Suprapubic skin (tissue), 4 donors: ENCODE measurements at places on chromosomes 6 and 20. TPM values are rescaled to one million over a fixed set of nuclear protein-coding genes. Genes with fewer than 3 reads are reported as not detected.

PROCR gene
- total RNA-seq, result 25.0 TPM

IGF2R gene
- 137 TPM for total RNA-seq

- no peak for DNase-seq
- H3K27me3 ChIP-seq, result no peaks in the 10 kb centered on the region
- no peaks in the 10 kb centered on the region for H3K36me3 ChIP-seq
- no peak overlapping the region for H3K4me3 ChIP-seq
- peaks cover 4% of the 10 kb centered on the region for H3K4me1 ChIP-seq
Measured at GRCh38 chr6:9523462-9523861, 891.4 kb downstream of the TFAP2A start.

HLA-DOA gene
- total RNA-seq, result 14.3 TPM

- peaks cover 15% of the 10 kb centered on the region for H3K4me1 ChIP-seq
- DNase-seq, result no peak
- H3K36me3 ChIP-seq, result no peaks in the 10 kb centered on the region
Measured at GRCh38 chr6:44650947-44651346, 263.4 kb downstream of the CDC5L start.

F13A1 gene
- total RNA-seq, result 9.7 TPM

SLC2A10 gene
- total RNA-seq, result 8.1 TPM

VSTM2L gene
- 0.78 TPM for total RNA-seq

PKHD1 gene
- 0.32 TPM for total RNA-seq

DNA sequence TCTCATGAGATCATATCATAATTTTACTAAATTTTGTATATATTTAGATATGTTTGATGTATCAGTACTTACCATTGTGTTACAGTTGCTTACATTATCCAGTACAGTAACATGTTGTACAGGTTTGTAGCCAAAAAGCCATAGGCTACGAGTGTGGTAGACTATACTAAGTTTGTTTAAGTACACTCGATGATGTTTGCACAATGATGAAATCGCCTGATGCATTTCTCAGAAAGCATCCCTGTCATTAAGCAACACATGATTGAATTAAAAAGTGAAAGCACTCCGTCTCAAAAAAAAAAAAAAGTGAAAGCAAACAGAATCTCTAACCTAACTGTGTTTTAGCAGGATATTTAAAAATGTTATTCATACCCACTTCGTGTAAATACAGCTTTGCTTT lies 104.9 kb upstream of the TFAP2D start:
- no peaks in the 10 kb centered on the region for H3K27me3 ChIP-seq
- no peaks in the 10 kb centered on the region for H3K4me1 ChIP-seq
- no peak for DNase-seq

- H3K36me3 ChIP-seq, result no peaks in the 10 kb centered on the region
- H3K27me3 ChIP-seq, result peaks cover 24% of the 10 kb centered on the region
Measured at GRCh38 chr20:62646851-62647520, 4.7 kb downstream of the SLCO4A1 start.

MTCH1 gene
- 220 TPM for total RNA-seq

GRCh38 chr6:136067731-136068341 lies 182.3 kb downstream of the MTFR2 start:
- H3K27me3 ChIP-seq, result no peaks in the 10 kb centered on the region
- no peak overlapping the region for H3K27ac ChIP-seq
- no peaks in the 10 kb centered on the region for H3K36me3 ChIP-seq
- no peak for DNase-seq

- H3K4me1 ChIP-seq, result peaks cover 54% of the 10 kb centered on the region
- H3K27me3 ChIP-seq, result no peaks in the 10 kb centered on the region
- H3K4me3 ChIP-seq, result no peak overlapping the region
Measured at GRCh38 chr6:35028781-35029769, 112.1 kb downstream of the TCP11 start.

GRCh38 chr6:168035661-168036545 lies 38.4 kb downstream of the KIF25 start:
- peak overlapping the region; percentile 79 for H3K27ac ChIP-seq
- no peaks in the 10 kb centered on the region for H3K27me3 ChIP-seq
- H3K4me1 ChIP-seq, result peaks cover 33% of the 10 kb centered on the region
- DNase-seq, result peak; percentile 77

DNA sequence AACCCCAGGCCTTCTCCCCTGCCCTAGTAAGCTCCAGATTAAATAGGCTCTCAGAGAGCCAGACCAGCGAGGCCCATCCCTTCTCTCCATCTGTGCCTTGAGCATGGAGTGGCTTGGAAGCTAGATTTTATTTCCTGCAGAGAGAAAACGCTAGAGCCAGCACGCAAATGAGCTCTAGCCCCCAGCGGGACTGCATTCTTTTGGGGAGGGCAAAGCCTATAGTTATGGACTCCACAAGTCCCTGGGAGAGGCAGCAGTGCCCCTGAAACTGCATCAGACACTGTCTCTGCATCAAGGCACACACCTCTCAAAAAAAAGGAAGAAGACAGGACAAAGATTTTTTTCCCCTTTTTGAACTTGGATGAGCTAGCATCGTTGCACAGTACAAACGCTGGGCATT lies 15.8 kb downstream of the FOXF2 start:
- no peaks in the 10 kb centered on the region for H3K36me3 ChIP-seq
- no peak overlapping the region for H3K27ac ChIP-seq
- H3K27me3 ChIP-seq, result peaks cover 28% of the 10 kb centered on the region
- no peak overlapping the region for H3K4me3 ChIP-seq
- no peaks in the 10 kb centered on the region for H3K4me1 ChIP-seq

DNA sequence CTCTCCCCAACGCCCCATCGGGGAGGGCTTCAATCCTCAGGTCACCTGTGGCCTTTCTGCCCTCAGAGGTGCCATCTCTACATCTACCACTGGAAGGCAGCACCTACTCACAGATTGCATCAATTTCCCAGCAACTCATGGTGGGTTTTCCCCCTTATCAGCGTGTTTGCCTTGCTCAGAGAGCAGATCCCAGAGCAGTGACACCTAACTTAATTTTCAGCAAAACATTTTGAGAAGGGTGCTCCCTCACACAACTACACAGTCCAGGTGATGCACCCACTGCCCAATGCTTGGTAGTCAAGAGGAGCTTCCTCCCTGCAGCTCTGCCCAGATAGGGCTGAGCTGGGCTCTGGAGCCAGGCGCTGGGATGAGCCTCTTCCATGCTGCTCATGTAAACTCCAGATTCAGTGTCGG lies 48.2 kb downstream of the PLG start:
- no peak overlapping the region for H3K27ac ChIP-seq
- no peak overlapping the region for H3K4me3 ChIP-seq
- no peaks in the 10 kb centered on the region for H3K36me3 ChIP-seq
- no peaks in the 10 kb centered on the region for H3K27me3 ChIP-seq

BLTP3A gene
- 9.0 TPM for total RNA-seq

SLC13A3 gene
- 2.3 TPM for total RNA-seq

C6orf58 gene
- total RNA-seq, result not detected

- no peak overlapping the region for H3K27ac ChIP-seq
- H3K36me3 ChIP-seq, result no peaks in the 10 kb centered on the region
- H3K4me1 ChIP-seq, result peaks cover 3% of the 10 kb centered on the region
- no peak for DNase-seq
- H3K27me3 ChIP-seq, result peaks cover 7% of the 10 kb centered on the region
- no peak overlapping the region for H3K4me3 ChIP-seq
Measured at GRCh38 chr20:37890643-37891042, 12.3 kb upstream of the VSTM2L start.

ZNF165 gene
- total RNA-seq, result 0.64 TPM

DNA sequence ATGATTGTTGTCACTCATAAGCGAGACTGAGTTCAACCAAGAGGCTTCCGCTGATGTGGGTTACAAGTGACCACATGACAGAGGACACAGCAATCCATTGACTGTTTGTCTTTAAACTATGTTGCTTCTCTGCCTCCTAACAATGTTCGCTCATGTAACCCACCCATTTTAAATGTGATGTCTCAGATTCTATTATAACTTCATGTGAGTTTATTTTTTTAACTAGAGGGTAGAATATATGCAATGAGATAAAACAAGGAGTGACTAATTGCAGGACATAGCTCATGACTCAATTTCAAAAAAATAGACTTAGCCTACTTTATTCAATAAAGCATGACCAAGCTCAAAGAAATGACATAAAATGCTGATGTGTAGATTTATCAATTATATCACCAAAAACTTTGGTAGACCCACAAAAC lies 119.2 kb upstream of the SASH1 start:
- no peak for DNase-seq
- no peaks in the 10 kb centered on the region for H3K36me3 ChIP-seq
- H3K27ac ChIP-seq, result no peak overlapping the region
- peaks cover 1% of the 10 kb centered on the region for H3K4me1 ChIP-seq
- H3K4me3 ChIP-seq, result no peak overlapping the region
- no peaks in the 10 kb centered on the region for H3K27me3 ChIP-seq

- H3K36me3 ChIP-seq, result no peaks in the 10 kb centered on the region
- H3K4me1 ChIP-seq, result no peaks in the 10 kb centered on the region
- H3K27ac ChIP-seq, result no peak overlapping the region
- no peak overlapping the region for H3K4me3 ChIP-seq
- no peak for DNase-seq
Measured at GRCh38 chr6:127855542-127856159, 45.2 kb downstream of the THEMIS start.

MACROD2 gene
- total RNA-seq, result 12.6 TPM
